ENCODE measurements at places on chromosomes 13 and 19.

GRCh38 chr19:55619286-55619685, 5.1 kb downstream of the ZNF784 start:
- no peak for DNase-seq

DNA sequence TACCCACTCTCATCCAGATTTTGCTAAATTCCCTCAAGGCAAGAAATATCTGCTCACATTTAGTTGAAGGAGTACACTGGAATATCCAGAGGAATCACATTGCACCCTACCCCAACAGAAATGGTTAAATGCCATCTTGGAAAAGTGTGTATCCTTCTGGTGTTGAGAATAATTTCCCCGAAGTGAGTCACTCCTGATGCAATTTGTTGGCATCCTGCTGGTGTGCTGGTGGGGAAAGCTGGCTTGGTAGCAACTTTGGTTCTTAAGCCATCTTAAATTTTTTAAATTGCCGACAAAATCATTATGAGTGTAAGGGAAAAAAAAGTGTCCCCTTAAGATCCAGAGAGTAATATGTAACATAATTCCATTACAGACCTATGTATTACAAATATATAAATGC, 337.3 kb upstream of the DACH1 start:
- no peak for DNase-seq

DNA sequence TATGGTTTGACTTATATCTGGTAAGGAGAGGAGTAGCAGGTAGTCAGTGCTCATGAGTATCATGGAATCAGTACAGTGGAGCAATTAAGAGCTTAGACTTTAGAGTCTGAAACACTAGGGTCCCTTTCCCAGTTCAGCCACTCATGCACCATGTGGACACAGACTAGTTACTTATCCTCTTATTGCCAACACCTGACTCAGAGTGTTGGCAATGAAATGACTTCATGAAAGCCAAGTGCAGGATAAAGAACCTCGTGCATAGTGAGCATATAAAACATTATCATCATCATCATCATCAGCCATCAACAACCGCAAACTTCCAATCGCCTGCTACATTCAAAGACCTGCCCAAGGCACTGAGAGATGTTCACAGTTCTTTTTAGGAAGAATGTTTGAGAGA, 164.2 kb downstream of the FOXO1 start:
- DNase-seq, result no peak

GRCh38 chr19:38252941-38253691, 3.1 kb downstream of the PPP1R14A start:
- no peak for DNase-seq

- no peak for DNase-seq
Measured at GRCh38 chr13:114025405-114025713, 51.5 kb upstream of the C13orf46 start.

DNA sequence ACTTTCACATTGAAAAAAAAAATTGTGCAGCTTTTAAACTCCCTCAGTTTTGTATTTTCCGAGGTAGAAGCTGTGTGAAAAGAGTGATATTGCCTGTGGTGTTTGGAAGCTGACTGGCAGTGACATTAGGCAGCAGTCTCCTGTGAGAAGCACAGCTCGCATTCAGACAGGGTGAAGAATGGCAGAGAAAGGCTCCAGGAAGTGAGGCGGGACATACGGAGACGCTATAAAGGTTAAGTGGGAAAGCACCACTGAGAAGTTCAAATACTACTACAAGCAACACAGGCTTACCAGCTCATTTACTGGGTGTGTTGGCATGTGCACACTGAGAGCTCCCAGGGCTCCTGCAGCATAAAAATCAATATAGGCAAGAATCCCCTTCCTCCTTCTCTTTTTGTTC, 88.4 kb downstream of the RXFP2 start:
- no peak for DNase-seq

DNA sequence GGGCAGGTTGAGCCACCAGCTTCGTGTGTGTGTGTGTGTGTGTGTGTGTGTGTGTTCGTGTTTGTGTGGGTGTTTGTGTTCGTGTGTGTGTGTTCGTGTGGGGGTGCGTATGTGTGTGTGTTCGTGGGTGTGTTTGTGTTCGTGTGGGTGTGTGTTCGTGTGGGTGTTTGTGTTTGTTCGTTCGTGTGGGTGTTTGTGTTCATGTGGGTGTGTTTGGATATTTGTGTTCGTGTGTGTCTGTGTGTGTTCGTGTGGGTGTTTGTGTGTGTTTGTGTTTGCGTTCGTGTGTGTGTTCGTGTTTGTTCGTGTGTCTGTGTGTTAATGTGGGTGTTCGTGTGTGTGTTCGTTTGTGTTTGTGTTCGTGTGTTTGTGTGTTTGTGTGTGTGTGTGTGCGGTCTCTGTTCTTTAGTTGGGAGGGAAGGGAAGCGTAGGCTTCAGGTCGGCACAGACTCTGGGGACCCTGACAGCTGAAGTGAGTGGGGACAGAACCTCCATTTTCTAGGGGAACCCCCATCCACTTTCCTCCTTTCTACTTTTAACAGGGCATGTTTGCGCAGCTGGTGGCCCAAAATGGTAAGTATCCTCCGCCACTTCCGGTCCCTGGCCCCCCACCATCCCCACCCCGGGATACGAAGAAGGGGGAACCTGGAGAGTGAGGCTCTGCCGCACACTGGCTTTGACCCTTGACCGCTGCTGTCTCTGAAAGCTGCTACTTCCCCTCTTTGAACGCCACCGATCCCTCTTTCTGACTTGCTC, 1.6 kb downstream of the TNFSF9 start:
- DNase-seq, result no peak

DNA sequence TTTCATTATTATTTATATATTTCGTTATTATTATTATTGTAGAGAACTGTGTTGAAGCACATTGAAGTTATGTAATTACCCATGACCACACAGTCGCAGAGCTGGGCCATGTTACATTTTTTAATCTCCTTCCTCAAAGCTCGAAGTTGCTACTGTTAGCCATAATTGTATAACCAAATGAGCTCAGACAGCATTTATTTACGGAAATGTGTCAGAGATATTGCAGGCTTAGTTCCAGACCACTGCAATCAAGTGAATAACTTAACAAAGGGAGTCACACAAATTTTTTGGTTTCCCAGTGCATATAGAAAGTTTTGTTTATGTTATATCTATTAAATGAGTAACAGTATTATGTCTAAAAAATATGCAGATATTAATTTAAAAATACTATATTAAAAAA, 147.1 kb upstream of the SLITRK1 start:
- no peak for DNase-seq
